Pons (tissue), 1 donor: ENCODE measurements at places on chromosomes 12 and 14.

DNA sequence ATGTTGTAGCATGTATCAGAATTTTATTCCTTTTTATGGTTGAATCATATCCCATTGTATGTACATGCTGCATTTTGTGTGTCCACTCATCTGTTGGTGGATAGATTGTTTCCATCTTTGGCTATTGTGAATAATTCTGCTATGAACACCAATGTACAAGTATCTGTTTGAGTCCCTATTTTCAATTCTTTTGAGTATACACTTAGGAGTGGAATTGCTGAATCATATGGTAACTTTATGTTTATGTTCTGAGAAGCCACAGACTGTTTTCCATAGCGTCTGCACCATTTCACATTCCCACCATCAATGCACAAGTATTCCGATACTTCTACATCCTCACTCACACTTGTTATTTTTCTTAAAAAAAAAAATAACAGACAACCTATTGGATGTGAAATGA is 91.5 kb downstream of the ARF6 start:
- DNase-seq: no peak

DNA sequence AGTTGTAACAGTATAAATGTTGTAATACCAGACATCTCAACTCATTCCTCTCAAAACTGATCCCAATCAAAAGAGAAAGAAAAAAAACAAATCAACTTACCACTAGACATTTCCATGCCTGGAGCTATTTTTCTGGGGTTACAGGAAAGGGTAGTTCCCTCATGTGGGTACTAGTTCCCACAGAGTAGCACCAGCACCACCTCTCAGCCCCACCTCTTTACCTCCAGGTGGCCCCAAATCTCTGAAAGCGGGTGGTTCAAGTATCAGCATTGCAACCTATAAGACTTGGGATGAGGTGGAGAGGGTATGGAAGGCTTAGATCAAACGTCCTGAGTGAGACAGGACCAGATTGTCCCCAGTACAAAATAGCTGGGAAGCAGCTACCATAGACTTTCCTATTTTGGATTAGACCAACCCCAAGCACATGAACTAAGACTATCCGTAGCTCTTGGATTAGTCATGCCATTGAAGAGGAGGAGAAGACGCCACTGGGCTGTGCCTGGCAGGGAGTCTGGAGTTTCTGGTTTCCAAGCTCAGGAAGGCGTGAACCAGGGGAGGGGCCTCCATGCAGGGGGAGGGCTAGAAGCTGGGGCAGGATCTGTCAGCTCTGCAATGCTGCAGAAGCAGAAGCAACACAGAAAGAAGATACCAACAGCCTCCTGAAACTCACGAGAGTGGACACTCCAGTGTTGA is at the start of gene SLC39A2:
TSS of gene SLC39A2 (plus strand) at position 620 of the 693 bp plus-strand sequence. CDS start 154 bp downstream, outside the sequence.
- no peak for DNase-seq

- no peak for DNase-seq
Measured at GRCh38 chr14:40098468-40098867, 666.2 kb upstream of the FBXO33 start.

DNA sequence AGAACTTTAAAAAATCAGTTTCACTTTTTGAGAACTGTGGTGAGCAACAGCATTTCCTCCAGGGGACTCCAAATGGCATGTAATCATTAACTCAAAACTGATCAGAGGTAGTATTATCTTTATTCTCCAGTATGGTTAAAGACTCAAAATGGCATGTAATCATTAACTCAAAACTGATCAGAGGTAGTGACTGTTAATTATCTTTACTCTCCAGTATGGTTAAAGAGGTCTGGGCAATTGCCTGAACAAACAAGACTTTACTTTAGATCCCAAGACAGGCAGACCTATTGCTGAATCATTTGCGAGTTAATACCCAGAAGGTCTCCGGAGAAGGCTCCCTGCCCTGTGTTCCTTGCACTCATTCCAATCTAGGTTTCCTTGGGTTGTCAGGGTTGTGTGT is 6.6 kb upstream of the ACADS start:
- DNase-seq: no peak

GRCh38 chr12:47328831-47329545 is 249.2 kb upstream of the AMIGO2 start:
- DNase-seq: no peak

DNA sequence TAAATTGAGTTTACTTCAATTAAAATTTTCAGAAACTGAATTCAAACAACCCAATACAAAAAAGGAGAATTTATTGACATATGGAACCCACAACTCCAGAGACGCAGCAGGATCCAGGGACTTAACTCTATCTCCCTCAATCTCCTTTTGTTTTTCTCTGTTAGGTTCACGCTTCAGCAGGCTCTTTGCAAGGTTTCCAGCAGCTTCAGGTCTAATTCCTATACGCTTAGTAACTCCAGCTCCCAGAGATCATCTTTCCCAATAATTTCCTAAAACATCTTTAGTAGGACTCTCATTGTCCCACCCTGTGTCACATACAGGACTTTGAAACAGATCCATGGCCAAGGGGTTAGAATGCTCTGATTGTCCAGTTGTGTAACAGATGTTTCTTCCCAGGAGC is 175.2 kb downstream of the RMST start:
- no peak for DNase-seq

GRCh38 chr12:5971194-5971850 is 26.3 kb upstream of the ANO2 start:
- DNase-seq: no peak

GRCh38 chr12:52256584-52256935 is 17.9 kb upstream of the KRT86 start:
- DNase-seq: no peak

DNA sequence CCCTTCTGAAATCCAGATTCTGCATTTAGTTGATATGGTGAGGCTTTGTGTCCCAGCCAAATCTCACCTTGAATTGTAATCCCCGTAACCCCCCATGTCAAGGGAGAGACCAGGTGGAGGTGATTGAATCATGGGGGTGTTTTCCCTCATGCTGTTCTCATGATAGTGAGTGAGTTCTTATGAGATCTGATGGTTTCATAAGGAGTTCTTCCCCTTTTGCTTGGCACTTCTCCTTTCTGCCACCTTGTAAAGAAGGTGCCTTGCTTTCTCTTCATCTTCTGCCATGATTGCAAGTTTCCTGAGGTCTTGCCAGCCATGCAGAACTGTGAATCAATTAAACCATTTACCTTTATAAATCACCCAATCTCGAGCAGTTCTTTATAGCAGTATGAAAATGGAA is 23.1 kb upstream of the C12orf42 start:
- no peak for DNase-seq

GRCh38 chr14:34596891-34597290 is 33.1 kb downstream of the SNX6 start:
- no peak for DNase-seq

DNA sequence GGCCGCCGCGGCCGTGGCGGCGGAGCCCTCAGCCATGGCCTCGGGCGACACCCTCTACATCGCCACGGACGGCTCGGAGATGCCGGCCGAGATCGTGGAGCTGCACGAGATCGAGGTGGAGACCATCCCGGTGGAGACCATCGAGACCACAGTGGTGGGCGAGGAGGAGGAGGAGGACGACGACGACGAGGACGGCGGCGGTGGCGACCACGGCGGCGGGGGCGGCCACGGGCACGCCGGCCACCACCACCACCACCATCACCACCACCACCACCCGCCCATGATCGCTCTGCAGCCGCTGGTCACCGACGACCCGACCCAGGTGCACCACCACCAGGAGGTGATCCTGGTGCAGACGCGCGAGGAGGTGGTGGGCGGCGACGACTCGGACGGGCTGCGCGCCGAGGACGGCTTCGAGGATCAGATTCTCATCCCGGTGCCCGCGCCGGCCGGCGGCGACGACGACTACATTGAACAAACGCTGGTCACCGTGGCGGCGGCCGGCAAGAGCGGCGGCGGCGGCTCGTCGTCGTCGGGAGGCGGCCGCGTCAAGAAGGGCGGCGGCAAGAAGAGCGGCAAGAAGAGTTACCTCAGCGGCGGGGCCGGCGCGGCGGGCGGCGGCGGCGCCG is 381 bp downstream of the YY1 start:
- no peak for DNase-seq

- no peak for DNase-seq
Measured at GRCh38 chr14:100911665-100912316, 8.3 kb upstream of the RTL1 start.

DNA sequence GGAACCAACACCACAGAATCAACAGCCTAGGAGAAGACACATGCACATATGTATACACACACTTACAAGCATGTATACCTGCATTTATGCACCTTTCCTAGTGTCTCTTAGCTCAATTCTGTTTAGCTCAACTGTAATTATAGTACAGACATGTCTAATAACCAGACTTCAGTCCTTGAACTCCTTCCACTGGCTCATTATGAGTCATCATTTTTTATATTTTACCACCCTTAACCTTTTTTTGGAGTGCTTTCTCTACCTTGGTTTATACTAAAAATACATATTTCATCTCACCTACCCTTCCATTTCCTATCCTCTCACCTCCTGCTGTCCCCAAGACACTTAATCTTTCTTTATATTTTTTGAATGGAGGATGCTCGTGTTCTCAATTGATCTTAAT is 110.4 kb downstream of the ARID2 start:
- DNase-seq: no peak

DNA sequence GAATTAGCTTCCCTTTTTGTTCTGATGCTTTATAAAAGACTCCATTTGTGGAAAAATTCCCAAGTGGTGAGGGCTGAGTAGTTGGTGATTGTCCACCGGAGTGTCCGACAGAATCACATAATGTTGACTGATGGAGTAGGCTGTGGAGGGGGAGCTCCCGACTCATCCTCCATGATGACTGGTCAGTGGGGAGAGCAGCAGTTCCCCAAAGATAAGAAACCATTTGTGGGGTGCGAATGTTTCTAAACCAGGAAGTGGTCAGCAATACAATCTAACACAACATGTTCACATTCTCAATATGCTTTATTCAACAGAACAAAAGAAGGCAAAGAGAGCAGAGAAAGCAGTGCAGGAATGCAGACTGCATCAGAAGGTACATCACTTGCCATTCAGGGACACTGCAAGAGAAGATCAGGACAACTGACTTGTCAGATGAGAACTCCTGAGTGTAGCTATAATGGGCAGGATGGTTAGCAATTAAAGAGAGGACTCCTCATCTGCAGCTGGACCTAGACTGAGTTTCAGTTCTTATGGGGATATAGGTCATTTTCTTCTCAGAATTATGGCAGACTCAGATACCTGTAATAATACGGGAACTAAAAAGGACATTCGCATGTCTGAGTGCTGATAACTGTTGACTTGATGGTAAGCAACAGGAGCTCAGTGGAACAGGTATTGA is 5.4 kb downstream of the KRT6B start:
- DNase-seq: no peak

DNA sequence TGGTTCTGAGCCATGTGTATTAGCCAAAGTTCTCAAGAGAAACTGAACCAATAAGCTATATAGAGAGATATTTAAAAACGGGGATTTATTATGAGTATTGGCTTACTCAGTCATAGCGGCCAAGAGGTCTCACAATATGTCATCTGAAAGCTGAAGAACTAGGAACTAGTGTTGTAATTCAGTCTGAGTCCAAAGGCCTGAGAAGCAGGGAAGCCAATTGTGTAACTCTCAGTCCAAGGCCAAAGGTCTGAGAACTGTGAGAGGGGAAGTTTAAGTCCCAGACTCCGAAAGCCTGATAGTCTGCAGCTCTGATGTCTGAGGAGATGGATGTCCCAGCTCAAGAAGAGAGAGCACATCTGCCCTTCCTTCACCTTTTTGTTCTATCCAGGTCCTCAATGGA is 344.8 kb upstream of the USP15 start:
- DNase-seq: no peak

DNA sequence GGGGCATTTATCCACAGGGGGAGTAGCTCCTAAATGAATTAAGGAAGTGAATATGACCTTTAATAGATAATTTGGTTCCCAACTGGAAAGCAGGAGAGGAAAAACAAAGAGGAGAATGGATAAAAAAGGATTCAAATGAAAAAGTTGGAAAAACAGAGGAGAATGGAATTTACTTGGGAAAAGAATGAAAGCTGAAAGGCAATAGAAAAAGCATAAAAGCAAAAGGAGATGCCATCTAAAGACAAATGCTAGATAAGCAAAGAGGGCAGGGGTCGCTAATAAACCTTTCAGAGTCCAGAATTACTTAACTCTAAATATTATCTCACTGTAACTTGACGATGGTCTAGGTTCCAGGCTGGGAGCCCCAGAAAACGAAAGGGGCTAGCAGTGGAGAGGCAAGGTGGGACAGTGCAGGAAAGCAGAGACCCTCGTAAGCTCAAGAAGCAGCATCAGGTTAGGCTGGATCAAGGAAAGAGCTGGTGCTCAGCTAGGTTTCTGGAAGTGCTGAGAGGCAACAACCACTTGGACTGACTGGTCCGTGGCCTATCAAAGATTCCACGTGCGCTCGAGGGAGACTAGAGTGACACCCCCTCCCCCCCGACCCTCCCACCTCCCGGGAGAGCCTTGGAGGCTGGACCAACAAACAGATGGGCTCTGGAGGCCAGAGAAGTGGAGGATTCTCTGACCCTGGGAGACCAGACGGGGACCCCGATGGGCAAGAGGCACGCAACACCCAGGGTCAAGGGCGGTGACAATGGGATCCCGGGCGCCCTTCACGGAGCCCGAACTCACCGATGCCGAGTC is 1.2 kb downstream of the SLC2A13 start:
- no peak for DNase-seq

DNA sequence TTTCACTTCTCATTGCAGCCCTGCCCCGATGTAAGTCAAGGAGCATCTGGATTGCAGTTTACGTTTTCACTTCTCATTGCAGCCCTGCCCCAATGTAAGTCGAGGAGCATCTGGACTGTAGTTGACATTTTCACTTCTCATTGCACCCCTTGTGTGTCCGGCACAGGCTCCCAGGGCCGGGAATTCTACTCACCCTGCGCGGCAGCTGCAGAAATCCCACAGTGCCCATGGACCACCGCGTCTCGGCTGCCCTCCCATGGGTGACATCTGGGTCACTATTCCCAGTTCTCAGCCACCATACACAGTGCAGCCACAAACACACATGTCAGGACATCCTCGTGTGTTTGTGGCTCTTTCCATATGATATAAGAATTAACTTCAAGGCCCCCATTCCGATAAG is 378.5 kb downstream of the ADGRD1 start:
- no peak for DNase-seq

- DNase-seq: no peak
Measured at GRCh38 chr14:73289729-73290128, 52.4 kb downstream of the PAPLN start.

GRCh38 chr12:111185889-111186227 is 183.0 kb downstream of the PHETA1 start:
- no peak for DNase-seq

DNA sequence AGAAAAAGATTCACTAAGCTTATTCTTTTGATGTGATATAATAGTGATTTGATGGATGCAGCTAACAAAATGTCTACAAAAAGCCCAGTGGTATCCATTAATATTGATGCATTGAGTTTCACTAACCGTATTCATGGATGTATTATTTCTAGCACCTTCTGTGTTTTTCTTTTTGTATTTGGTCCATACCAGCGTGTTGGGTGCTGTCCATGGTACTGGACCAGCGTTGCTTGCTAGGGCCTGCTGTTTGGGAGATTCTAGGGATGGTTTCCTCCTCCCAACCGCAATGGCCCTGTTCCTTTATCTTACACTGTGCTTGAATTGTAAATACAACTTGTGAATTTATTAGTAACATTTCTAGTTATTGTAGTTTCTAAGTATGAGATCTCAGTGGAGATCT is 31.7 kb downstream of the ANO4 start:
- DNase-seq: peak; percentile 34

GRCh38 chr12:52275686-52276085 is 1.2 kb downstream of the KRT86 start:
- DNase-seq: no peak
